NCI-H2081 treated with DMSO at 0.1 percent for 48 hours (cell line): ENCODE measurements at places on chromosomes 6 and 20.

DNA sequence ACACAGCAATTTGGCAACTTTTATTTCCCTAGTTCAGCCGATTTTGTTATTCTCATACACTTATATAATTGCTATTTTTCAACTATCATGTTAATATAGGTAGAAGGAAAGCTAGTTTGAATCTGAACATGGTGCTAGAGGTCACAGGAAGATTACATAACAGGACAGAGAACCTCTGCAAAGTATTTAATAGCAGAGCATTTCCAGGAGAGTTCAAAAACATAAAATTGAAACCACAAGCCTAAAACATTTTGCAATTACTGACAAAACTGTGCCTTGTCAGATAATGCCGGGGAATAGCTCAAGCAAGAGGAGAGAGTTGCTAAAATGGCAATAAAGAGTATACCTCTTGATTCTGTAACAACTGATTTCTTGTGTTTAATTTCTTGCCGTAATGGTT lies 70.8 kb downstream of the TFAP2B start:
- DNase-seq: no peak

DNA sequence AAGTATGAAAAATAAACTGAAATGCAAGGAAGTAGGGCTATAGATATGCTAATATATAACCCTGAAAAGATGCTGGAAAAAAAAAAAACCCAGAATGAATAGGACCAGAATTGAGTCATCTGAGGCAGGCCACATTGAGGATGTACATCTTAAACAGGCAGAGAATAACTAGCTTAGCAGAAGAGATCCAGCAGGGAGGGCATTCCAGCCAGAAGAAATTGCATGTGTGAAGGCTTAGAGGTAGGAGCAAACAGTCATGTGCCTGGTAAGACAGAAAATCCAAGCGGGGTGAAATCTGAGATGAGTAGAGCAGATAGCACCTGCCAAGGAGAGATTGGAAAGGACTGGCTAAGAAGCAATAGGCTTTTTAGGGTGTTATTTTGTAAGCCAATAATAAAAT lies 2.6 kb downstream of the COL19A1 start:
- no peak for DNase-seq

- no peak for DNase-seq
These were observed 69.8 kb downstream of the ARID1B start for GRCh38 chr6:156846845-156847599.

GRCh38 chr6:31740397-31741223 lies 805 bp downstream of the MSH5 start:
- DNase-seq: no peak

DNA sequence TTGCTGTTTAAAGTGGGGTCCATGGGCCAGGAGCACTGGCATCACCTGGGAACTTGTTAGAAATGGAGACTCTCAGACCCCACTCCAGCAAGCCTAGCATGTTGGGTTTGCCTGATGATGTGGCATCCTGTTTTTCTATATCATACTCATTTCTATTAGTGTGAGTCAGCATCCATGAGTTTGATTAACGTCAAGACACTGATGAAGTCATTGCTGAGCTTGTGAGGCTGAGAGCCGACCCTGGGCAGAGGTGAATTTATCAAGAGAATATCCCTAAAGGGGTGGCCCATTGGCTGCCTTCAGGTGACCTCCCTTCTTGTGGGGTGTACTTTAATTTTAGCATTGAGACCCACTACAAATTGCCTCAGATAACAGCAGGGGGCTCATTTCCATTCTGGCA lies 43.4 kb upstream of the RNF144B start:
- DNase-seq: no peak

DNA sequence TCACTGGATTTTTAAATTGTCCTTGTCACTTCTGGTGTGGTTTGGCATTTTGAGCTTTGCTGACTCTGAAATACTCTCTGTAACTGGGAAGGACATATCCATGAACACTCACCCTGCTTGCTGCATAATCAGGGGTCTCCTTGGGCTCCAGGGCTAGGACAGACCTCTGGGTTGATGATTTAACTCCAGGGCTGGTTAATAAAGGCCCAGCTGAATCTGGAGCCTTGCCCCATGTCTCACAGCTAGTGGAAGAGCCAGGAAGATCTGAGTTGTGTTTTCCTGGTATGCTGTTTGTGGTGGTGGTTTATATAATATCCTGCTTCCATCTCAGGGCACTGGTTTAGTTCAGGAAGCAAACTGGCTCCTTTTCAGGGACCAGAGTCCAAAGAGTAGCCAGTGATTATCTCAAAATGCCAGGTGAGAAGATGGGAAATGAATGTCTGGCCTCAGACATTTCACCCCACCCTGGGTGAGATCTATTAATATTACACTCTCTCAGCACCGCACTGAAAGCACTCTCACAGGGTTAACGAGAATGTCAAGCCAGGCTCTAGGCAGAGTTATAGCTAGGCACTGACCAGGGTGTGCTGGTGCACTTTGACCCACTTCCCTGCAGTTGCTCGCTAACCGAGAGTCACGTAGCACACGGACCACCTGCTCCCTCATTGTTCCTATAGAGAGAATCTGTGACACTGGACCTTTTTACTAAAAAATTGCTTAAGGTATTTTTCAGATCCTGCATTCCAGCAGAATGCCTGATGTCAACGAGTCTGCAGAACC lies 90.1 kb upstream of the SLC22A16 start:
- no peak for DNase-seq
